Heart right ventricle (tissue), 16 donors: ENCODE measurements at places on chromosomes 12 and 14.
A peak's percentile ranks its signal among the peaks of the same experiment; 100 is the strongest.

DNA sequence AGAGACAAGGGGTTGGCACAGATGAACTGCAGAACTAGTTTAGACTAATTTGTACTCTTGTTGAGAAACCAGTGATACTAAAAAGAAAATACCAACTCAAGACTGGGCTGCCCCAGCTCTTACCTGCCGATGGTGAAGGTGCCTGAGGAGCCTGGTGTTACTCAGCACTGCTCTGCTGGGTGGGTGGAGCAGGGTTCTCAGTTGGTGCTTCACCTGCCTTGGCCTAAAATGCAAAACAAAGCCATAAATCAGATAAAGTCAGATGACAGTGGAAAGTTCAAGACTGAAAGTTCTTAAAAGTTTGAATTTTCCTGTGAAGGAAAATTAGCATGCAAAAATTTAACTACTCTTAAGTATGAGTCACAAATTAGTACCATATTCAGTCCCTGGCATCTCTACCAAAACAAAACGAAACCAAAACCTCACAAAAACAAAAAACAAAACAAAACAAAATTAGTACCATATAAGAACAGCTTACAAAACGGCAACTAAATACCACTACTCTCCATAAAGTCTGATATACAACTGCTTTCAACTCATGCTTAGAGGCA, 21.9 kb downstream of the YBX3 start:
- no peak for DNase-seq

DNA sequence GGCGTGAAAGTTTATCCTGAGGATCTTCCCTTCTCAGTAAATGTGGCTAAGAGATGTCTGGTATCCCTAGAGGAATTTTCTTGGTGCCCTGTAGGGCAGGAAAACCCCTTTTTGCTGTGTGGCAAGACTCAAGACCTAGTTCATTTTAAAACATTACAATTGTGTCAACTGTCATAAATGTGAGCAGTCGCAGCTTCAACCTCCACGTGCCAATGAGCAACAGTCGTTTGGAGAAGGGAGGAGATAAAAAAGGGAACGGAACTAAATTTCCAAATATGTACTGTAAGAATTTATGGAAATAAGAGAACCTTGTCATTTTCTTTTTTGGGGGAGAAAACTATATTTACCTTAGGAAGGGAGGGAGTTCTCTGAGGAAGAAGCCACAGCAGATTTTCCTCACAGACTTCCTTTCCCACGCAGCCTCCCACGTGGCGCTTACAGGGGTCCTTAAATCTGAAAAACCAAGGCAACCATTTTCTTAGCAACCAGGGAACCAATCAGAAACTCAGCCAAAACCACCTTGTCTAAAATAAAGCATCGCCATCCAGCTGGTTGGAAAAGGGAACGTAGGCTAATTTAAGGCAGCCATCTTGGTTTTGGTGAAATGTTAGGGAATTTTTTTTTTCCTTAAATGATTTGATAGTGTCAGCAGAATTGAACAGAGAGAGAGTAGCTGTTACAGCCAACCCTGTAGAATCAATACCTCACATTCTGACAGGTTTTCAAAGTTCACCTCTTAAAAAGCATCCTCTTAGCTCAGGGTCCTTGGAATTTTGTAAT, 99.1 kb downstream of the FIGNL2 start:
- DNase-seq, result no peak

GRCh38 chr12:1914114-1914911, 4.1 kb downstream of the CACNA2D4 start:
- DNase-seq, result no peak

GRCh38 chr14:100838493-100839314, 12.8 kb downstream of the MEG3 start:
- DNase-seq, result no peak

DNA sequence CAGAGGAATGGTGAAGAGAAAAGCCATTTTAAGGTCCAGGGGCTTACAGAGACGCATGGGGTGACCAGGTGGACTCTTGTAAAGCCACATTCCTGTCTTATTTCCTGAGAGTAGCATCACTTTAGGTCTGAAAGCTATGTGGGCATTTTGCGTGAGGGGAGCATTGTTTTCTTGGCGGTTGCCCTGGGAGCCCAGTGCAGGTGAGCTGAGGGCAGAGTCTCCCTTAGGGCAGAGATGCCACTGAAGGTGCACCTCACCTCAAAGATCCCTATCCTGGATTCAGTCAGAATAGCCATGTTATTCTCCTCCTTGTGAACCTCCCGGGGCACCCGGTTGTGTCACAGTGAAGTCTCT, 12.4 kb downstream of the GLRX5 start:
- no peak for DNase-seq

DNA sequence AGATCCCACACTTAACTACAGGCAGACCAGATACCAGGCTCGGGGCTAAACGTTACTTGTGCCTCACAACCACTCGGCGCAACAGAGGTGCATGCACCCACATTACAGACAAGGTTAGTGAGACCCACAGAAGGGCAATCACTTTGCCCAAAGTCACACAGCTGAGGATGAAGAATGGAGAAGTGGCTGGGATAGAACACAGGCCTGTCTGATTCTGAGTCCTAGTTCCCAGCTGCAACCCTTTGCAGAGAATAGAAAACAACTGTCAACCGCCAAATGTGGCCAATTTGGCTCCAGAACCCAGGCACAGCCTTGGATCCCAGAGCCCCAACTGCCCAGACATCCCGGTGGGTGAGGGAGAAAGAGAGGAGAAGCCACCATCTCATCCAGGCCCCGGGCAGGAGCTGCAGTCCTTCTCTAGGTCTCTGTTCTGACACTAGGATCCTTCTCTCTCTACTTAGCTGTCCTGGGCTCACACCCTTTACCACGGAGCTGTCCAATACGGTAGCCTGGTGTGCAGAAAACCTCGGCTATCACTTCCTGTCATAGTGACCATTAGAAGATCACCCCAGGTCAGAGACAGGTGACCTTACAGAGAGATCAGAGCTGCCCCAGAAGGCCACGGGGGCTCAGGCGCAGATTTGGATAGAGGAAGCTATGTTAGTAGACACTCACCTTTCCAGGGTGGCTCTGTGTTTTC, 59.1 kb downstream of the FAM222A start:
- no peak for DNase-seq

- no peak for DNase-seq
Observed at GRCh38 chr12:84772281-84772680, 140.3 kb downstream of the SLC6A15 start.

- no peak for DNase-seq
Observed at GRCh38 chr14:100738269-100738691, 11.6 kb downstream of the DLK1 start.

GRCh38 chr14:60133487-60133886, 31.7 kb downstream of the DHRS7 start:
- DNase-seq, result no peak

GRCh38 chr14:95198320-95198719, 41.0 kb upstream of the DICER1 start:
- DNase-seq, result no peak

DNA sequence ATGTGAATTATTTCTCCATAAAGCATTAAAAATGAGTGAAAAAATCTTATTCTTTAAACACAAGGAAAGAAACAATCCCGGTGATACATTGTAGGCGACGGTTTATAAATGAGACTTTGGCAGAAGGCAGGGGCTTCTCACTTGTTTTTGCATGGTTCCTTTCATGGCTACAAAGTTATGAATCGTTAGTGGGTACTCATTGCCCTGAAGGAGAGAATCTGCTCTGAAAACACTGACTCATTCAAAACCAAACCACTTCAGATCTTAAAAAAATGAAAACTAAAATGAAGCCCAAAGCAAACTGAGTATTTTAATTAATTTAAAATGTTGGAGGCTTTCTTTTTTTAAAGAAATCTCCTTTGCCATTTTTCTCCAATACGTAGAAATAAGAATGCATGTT, 41.4 kb upstream of the AMIGO2 start:
- DNase-seq, result no peak

- no peak for DNase-seq
Observed at GRCh38 chr12:112894128-112894527, 12.6 kb upstream of the OAS1 start.

DNA sequence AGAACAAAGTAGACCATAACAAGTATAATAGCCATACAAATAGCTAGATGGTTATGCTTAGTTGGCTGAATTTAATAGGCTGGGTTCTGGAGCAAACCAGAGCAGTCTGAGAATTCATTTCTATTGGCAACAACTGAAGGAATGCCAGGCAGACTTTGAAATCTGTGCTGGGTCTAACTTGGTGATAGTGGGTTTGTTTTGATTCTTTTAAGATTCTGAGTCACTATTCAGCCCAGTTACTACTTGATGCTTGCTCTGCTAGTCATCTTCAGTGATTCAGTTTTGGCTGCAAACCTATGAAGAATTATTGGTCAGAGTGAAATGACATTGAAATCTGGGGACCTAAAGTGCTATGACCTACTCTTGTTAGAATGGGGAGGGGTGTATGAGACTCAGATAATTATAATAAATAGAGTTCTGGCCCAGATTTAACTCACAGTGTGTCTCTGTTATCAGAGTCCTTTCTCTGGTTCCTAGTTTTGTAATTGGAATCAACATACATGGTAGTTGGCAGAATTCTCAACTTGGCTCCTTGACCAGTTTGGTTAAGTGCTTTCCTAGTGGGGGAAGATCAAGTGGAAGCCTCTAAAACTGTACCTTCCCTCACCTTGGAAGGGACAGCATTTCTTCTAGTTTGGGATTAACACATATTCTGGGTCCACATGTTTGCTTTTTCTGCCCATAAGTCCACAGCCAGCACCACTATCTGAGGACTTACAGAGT, 43.5 kb downstream of the MNAT1 start:
- DNase-seq, result peak; percentile 9
